ENCODE measurements at places on chromosomes 5 and 9.
A peak's percentile ranks its signal among the peaks of the same experiment; 100 is the strongest.

DNA sequence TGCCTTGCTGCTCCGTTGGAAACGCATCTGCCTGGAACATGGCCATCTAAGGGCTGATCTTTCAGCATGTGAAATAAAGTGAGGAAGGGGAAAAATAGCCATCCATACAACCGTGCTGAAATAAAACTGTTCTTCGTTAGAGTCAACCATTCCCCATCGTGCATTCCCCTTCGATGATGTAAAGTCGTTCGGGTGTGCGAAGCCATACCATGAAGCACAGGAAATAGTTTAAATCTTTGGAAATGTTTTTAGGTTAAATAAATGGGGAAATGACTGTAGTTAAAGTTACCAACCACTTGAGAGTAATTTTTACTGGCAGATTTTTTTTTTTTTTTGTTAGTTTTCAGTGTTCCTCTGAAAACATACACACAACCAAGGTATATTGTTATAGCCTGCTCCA, 302.5 kb downstream of the SH3GL2 start:
- no peak for DNase-seq

DNA sequence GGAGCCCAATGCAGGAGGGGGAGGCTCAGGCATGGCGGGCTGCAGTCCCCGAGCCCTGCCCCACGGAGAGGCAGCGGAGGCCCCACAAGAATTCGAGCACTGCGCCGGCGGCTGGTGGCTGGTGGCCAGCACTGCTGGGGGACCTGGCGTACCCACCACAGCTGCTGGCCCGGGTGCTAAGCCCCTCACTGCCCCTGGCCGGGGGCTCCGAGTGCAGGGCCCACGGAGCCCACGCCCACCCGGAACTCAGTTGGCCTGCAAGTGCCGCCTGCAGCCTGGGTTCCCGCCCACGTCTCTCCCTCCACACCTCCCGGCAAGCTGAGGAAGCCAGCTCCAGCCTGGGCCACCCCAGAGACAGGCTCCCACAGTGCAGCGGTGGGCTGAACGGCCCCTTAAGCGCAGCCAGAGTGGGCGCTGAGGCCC, 780.3 kb downstream of the DTWD2 start:
- DNase-seq: no peak

- peak; percentile 47 for DNase-seq
Measured at GRCh38 chr9:126500600-126501382, 112.9 kb upstream of the LMX1B start.

DNA sequence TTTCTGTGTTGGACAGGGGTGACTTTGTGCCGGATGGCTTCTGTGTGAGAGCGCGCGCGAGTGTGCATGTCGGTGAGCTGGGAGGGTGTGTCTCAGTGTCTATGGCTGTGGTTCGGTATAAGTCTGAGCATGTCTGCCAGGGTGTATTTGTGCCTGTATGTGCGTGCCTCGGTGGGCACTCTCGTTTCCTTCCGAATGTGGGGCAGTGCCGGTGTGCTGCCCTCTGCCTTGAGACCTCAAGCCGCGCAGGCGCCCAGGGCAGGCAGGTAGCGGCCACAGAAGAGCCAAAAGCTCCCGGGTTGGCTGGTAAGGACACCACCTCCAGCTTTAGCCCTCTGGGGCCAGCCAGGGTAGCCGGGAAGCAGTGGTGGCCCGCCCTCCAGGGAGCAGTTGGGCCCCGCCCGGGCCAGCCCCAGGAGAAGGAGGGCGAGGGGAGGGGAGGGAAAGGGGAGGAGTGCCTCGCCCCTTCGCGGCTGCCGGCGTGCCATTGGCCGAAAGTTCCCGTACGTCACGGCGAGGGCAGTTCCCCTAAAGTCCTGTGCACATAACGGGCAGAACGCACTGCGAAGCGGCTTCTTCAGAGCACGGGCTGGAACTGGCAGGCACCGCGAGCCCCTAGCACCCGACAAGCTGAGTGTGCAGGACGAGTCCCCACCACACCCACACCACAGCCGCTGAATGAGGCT, at the start of gene ADRB2:
TSS of gene ADRB2 (plus strand) at position 559 of the 686 bp plus-strand sequence. CDS start 221 bp downstream, outside the sequence.
- peak; percentile 76 for DNase-seq

DNA sequence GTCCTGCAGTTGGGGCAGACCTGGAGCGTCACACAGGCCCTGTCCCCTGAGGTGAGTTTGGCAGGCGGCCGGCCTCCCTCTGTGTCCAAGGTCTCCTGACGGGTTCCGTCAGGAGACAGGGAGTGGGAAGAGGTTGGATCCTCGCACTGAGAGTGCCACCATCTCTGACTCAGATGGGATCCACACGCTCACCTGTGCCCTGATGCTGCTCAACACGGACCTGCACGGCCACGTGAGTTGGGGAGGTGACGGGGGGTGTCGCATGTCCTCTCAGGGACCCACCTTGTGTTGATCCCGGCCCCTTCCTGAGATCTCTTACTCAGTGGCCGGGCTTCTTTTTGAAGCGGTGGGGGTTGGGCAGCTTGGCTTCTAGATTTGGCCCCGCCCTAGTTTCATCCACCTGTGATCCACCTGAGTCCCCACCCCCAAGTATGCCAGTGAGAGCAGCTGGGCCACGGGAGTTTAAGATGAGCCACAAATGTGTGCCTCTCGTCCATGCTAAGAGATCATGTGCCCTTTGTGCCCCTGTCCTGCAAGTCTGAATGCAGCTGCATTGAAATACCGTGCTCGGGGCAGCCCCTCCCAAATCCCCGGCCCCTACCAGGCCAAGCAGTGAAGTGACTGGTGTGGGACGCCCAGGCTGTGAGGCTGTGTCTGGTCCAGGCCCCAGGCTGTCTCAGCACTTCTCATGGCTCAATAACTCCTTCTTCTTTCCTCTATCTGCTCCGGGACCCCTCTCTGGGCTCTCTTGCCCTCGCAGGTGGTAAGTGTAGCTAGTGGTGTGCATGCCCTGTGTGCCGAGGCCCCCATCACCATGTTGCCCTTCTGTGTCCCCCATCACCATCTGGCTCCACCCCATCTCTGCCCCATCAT, 27.2 kb downstream of the PSD2 start:
- DNase-seq: no peak

DNA sequence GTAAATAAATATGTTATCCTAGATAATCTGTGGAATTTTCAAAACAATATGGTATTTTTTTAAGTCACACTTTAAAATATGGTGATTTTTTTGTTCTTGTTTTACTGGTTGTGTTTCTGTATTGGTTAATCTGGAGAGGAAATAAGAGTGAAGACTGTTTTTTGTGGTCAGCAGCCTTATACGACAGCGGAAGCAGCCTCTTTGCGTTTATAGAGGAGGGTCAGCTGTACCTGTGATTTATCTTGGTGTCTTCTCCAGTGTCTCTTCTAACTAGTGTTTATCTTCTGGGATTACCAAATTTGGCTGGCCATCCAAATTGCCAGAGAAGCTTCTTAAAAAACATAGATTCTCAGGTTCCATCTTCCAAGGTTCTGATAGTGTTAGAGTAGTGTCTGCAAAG, 58.7 kb downstream of the ICE1 start:
- DNase-seq: no peak

GRCh38 chr5:17225520-17225919, 8.1 kb downstream of the BASP1 start:
- DNase-seq: no peak

- no peak for DNase-seq
Measured at GRCh38 chr9:23824830-23825591, 1.0 kb downstream of the ELAVL2 start.

- DNase-seq: no peak
Measured at GRCh38 chr5:126746290-126746689, 30.6 kb upstream of the LMNB1 start.

DNA sequence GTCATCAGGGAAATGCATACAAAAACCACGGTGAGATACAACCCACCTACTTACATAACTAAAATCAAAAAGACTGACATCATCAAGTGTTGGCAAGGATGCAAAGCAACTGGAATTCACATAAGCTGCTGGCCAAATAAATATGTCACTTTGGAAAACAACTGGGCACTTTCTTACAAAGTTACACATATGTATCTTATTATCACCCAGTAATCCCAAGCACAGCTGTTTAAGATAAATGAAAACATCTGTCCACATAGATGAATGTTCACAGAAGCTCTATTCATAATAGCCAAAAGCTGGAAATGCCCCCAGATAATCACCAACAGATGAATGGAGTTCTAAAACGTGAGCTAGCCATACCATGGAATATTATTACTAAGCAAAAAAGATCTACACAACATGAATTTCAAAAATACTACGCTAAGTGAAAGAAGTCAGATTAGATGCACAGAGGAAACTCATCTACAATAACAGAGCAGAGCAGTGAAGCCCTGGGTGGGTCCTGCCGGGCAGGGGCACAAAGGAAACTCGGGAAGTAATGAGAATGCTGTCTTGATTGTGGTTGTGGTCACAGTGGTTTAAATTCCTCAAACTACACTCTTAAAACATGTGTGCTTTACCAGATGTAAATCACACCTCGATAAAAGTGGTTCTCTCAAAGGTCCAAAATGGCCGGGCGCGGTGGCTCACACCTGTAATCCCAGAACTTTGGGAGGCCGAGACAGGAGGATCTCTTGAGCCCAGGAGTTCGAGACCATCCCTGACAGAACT, 8.5 kb downstream of the CAMSAP1 start:
- DNase-seq: no peak

- DNase-seq: no peak
Measured at GRCh38 chr5:157463621-157464518, 3.9 kb downstream of the NIPAL4 start.

- DNase-seq: no peak
Measured at GRCh38 chr5:35780236-35780635, 76.5 kb upstream of the IL7R start.

- no peak for DNase-seq
Measured at GRCh38 chr9:86885232-86885631, 62.1 kb downstream of the GAS1 start.

DNA sequence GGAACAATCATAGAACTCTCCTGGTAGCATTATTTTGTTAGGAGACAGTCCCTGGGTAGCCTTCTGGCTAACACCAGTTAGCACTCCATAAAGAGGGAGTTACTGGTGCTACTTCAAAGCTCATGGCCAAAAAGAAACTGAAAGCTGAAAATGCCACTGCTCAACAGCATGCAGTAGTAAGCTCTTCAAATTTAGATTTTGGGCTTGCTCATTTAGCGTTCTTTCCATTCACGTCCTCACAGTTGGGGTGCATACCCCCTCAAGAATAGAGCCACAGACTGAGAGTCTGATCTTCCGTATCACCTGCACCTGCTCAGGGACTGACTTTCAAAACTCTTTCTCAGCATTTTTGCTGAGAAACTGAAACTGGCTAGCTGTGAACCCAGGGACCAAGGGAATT, 24.7 kb downstream of the NTRK2 start:
- DNase-seq: no peak

GRCh38 chr9:131695366-131695765, 44.5 kb downstream of the RAPGEF1 start:
- DNase-seq: no peak

GRCh38 chr9:33816327-33817252, at the start of gene UBE2R2:
Gene UBE2R2 (plus strand): TSS chr9:33817160. CDS start chr9:33817758, 598 bp downstream.
- DNase-seq: peak; percentile 79

All from stimulated activated CD4-positive, alpha-beta T cell treated with anti-CD3 and anti-CD28 coated beads, Interleukin-1b, Interleukin-23, amount 100 ng/mL, for 24 hours (primary cell).